IMR-90 (cell line): ENCODE measurements at places on chromosomes 12 and 14.
A peak's percentile ranks its signal among the peaks of the same experiment; 100 is the strongest.

DNA sequence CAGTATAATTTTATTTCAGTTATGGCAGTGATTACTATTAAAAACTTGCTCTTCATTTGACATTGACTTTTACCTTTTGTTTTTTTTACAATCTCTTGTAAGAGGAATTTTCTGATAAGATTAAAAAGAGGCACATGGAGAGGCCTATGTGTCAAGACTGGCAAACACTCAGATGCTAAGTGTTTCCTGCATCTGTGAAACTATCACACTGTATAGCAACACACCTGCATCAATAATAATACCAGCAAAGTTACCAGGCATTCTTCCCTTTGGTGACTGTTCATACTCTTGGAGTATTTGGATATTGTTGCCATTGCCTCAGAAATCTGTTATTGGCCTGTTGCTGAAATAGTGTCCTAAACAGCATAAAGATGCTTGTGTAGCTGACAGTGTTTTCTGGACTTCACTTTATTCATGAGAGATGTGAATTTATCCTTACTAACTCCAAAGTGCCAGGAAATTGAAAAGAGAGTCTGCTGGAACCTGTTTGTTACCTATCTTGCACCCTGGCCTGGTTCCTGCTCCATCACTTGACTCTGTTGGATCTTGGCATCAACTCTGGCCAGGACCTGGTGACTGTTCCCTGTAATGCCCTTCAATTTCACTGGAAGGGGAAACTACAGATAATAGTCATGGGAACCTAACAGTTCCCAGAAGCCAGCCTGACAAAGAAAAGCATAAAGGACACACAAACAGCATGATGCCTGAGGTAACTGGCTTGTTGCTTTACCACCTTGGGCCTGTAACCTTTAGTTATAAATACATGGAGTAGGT is 19.8 kb downstream of the SLC16A7 start:
- no peak for DNase-seq

- DNase-seq, result peak; percentile 16
Measured at GRCh38 chr12:45893240-45893639, 97.1 kb downstream of the SCAF11 start.

DNA sequence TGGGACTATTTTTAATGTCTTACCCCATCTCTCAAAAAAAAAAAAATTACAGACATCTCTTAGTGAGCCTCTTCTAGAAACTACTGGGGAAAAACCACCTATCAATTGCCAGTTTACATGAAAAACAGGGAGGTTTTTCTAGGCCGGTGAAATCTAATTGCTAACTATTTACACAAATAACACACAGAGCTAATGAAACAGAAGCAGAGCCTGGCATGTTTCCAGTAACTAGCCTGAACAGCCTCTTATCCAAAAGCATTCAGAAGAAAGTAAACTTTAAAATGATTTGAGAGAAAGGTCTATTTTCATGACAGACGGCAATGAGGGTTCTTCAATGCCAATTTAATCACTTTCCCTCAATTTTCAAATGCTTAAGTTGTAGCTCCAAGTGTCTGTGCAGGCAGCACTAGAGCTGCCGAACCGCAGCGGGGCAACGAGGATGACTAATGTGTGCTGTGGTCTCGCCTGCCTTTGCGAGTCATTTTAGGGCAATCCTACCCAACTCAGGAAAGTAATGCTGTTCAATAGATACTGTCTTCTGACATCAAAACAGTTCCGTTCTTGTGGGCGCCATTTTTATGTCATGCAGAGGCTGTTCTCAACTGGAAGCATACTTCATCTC is 84.6 kb downstream of the SETD3 start:
- DNase-seq, result peak; percentile 54

DNA sequence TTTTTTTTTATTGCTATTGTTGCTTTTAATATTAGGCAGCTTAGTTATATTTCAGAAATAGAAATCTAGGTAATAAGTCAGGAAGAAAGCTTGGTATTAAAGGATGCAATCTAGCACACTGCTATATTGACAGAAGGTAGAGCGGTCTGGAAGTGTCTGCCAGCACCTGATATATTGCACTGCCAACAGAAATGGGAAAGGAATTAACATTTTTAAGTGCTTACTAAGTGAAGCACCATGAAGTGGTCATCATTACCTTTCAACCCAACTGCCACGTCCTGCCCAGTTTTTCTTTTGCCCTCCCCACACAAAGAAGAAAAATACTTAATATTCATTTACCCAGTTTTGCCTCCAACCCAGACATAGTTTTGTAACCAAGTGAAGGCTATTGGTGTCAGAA is 163.5 kb downstream of the KITLG start:
- no peak for DNase-seq

GRCh38 chr14:63892265-63892664 is 39.5 kb downstream of the SYNE2 start:
- no peak for DNase-seq

DNA sequence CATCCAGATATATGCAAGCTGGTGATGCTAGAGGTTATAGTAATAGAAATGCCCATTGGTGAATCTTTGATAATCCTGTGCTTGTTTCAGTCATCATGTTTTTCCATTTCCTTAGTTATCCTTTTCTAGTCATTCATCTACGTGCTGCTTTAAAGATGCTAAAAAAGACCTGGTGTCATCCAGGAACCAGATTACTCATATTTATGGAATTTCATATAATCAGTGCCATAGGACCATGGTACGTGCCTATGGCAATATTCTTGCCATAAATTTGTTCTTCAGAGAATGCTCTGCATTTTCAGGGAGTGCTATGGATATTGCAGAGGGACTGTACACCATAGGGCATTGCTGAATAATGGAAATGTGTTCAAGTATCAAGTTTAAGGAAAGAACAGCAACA is 267.3 kb downstream of the AKAP6 start:
- DNase-seq, result no peak

DNA sequence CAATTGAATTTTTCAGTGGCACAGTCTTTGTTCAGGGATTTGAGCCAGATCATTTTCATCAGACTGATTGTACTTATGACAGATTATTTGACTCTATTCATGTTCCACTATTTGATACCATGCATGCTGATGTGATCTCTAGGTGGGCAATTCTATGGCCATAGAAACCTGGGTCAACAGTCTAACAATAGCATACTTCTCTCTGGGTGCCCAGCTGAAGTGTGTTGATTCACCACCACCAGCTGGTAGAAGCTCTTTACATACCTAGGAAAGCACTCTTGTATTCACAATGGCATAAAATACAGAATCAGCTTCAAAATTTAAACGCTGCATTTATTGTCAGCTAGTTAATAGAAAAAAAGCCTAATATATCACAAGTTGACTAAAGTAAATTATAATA is 90.2 kb upstream of the TMTC2 start:
- DNase-seq, result no peak

GRCh38 chr12:28550757-28551704 is 360.8 kb downstream of the CCDC91 start:
- peak; percentile 86 for DNase-seq

DNA sequence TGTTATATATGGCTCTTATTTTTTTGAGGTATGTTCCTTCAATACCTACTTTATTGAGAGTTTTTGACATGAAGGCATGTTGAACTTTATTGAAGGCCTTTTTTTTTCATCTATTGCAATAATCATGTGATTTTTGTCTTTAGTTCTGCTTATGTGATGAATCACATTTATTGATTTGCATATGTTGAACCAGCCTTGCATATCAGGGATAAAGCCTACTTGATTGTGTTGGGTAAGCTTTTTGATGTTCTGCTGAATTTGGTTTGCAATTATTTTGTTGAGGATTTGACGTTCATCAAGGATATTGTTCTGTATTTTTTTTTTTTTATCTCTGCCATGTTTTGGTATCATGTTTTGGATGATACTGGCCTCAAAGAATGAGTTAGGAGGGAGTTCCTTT is 15.2 kb upstream of the ART4 start:
- DNase-seq, result no peak

DNA sequence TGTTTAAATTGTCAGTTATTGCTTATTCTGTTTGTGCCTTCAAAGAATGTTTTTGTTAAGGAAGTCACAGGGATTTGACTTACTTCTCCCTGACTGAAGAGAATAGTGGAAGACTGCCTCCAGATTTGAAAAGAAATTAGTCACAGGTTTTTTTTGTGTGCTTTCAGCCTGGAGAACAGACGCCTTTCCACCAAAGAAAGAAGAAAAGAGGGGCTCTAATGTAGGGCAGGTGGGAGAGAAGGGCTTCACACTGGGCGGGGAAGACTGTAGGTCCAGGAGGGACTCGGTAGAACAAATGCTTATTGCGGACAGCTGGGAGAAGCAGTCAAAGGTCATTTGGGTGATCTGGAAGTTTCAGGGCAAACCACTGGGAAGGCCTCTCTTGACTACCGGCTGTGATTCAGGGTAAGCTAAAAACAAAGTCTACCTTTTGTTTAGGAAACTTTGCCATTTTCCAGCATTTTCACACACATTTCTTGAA is 76.8 kb downstream of the SAMD4A start:
- DNase-seq, result no peak

DNA sequence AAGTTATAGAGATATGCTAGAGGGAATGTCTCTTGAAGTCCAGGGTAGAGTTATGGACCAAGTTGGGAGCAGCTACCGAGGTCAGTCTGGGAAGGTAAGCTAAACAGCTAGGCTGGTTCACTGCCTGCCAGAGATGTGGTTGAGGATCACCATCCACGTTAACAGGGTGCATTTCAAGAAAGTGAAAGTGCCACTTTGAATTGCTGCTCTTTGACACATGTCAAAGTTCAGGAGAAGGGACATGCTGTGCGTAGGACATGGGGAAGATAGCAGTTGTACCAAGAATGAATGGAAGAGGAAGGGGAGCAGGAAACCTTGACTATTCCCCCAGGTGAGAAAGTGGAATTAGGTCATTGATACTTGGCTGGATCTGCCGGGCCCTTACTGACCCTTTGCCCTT is 49.5 kb downstream of the MAX start:
- DNase-seq, result no peak

DNA sequence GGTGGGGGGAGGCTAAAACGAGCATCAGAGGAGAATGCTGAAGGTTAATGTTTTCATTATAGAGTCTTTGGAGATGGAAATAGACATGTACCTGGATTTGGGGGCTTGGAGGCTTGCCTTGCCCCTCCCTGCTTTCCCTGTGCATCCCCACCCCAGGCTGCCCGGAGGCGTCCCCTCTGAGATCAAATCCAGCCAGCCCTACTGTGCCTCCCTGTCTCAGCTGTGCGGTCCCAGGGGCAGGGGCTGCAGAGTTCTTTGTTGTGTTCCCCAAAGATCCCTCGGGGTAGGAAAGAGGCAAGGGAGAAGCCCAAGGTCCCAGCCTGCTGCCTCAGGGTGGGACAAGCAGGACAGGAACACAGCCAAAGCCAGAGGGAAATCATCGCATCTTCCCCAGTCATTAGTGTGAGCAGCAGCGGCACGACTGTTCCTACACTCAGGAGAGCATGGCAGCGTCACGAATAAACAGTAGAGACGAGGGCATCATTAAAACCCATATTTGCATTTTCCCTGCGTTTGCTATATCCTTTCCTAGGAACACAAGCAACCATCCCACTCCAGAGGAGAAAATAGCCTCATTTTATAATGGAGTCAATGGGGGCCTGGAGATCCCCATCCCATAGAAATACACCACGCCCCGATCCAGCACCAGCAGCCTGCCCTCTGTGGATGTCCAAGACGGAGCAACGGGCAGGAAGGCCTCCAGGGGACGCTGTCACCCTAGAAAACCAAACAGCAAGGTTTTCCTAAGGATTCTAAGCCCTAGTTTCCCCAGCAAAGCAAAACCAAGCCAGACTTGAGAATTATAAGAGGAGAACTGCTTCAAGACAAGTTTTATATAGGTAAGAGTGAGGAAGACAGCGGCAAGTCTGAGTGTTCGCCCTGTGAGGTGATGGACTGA is 32.4 kb downstream of the ANO2 start:
- no peak for DNase-seq

GRCh38 chr12:120263748-120264085 is 1.8 kb downstream of the PXN start:
- DNase-seq, result no peak

DNA sequence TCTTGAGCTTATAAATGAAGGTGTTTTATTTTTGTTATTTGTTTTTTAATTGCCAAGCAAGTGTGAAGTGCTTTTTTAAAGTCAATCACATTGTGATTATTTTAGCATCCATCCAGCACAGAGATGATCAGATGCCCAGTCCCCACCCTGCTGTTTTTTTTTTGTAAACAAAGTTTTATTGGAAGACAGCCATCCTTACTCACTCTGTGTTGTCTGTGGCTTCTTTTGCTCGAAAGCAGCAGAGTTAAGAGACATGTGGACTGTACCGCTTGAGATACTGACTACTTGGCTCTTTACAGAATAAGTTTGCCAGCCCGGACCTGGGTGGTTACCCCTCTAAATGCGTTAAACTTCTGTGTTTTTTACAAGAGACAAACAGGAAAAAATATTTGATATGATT is 30.9 kb upstream of the AMN start:
- peak; percentile 82 for DNase-seq

DNA sequence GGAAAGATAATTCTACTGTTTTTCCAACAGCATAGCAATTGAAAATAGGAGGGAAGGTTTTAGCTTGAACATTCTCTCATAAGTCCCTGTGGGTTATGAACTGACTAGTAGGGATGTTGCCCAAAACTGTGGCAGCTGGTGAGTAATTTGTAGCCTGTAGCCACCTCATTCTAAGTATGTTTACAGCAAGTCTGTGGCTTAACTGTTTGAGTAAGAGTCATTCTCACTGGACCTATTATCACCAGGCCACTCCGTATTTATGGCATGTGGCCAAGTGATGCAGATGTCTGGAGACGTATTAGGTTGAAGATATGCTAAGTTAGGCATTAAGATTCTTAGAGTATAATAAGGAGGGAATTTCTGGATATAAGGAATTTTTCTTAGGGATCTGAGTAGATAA is 458.3 kb downstream of the ETNK1 start:
- peak; percentile 92 for DNase-seq

DNA sequence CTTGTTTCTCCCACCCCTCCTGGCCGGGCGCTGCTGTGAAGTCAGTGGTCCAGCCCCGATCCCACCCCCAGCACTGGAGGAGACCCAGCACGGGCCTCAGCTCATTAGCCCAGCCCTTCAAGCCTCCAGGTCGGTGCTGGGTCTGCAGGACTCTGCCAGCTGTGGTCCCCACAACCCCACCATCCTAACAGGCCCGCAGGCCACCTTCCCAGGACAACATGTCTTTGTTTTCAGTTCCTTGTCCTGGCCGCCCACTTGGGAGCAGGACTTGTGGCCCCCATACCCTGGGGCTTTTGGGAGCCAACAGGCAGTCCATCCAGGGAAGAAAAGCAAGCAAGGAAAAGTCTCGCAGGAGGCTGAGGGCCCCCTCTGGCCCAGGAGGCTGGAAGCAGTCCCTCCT is 60.0 kb downstream of the HRK start:
- DNase-seq, result no peak
